G401 (cell line): ENCODE measurements at places on chromosomes 12 and 14. TPM values are rescaled to one million over a fixed set of nuclear protein-coding genes. Genes with fewer than 3 reads are reported as not detected.

Gene EPS8
- total RNA-seq, result 0.07 TPM in 1 of 2 replicates, not detected in the other

Gene DAO
- 21.5 and 22.1 TPM in 2 replicates for total RNA-seq

Gene SDR9C7
- not detected in 2 replicates for total RNA-seq

Gene SLC7A7
- total RNA-seq, result 27.3 and 28.1 TPM in 2 replicates

Gene COL2A1
- 0.74 and 3.1 TPM in 2 replicates for total RNA-seq

Gene TEX22
- 0.41 and 2.0 TPM in 2 replicates for total RNA-seq

Gene ESR2
- not detected in 2 replicates for total RNA-seq

Gene C12orf54
- not detected in 2 replicates for total RNA-seq

Gene DPF3
- total RNA-seq, result not detected in 2 replicates

Gene C1QL4
- 9.7 and 16.4 TPM in 2 replicates for total RNA-seq

Gene EFS
- not detected in 2 replicates for total RNA-seq

Gene FAM181A
- not detected in 2 replicates for total RNA-seq

Gene TMCC3
- total RNA-seq, result 4.4 and 6.5 TPM in 2 replicates

Gene ACOT6
- total RNA-seq, result not detected in 2 replicates

Gene PDE3A
- total RNA-seq, result not detected in 2 replicates

Gene IRAK4
- total RNA-seq, result 9.2 and 10.8 TPM in 2 replicates
